ENCODE measurements at places on chromosomes 7 and 10.

DNA sequence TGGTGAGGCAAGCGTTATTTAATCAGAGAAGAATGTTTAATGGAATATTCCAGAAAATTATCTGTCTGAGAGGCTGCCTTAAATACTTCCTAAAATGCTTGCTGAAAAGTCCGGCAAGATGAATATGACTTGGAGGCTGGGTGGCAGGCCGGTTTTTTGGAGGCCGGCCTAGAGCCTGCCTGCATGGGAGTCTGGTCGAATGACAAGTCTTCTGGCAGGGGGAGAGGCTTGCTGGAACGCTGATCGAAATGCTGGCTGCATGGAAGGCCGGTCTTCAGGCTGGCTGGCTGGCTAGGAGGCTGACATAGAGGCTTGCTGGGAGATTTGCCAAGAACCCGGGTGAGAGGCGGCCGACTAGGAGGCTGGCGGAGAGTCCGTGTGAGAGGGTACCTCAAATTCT, 135.7 kb downstream of the OR13A1 start:
- DNase-seq, result no peak

DNA sequence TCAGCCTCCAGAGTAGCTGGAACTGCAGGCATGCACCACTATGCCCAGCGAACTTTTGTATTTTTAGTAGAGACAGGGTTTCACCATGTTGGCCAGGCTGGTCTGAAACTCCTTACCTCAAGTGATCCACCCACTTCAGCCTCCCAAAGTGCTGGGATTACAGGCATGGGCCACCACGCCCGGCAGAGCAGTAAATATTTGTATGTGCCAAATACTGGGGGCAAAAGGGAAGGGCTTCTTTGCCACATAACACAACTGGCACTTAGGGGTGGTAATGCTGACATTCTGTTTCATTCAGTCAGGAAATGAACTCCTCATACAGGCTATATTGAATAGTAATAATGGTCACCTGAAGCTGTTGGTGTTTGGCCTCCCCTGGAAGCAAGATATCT, 41.6 kb downstream of the ACSM6 start:
- DNase-seq, result no peak

DNA sequence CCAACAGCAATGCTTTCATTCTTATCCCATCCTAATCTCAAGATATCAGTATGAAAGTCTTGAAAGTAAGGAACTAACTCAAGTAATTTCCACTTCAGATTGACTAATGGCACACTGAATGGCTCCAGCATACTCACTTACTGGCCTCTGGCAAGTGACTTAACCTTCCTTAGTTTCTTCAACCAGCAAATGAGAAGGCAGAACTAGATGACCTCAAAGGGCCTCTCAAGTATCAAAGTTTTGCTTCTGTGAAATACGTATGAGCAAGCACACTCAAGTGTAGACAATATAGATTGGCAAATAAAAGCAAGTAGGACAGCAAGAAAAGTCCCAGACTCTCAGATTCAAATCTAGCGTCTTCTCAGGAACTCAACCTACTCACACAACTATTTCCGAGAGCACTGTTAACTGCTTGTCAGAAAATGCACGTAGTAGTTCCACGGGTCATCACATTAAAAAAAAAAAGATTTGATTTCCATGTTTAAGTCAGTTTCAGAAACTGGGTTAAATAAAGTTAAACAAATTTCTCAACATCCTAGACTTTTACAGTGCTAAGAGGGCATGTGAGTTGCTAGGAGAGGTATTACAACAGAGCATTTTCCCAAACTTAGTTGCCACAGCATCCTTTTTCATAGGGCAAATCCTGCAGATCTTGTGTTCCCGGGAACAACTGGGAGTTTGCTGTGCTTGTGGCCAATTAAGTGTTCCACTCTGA, 276.9 kb upstream of the KLF14 start:
- no peak for DNase-seq

DNA sequence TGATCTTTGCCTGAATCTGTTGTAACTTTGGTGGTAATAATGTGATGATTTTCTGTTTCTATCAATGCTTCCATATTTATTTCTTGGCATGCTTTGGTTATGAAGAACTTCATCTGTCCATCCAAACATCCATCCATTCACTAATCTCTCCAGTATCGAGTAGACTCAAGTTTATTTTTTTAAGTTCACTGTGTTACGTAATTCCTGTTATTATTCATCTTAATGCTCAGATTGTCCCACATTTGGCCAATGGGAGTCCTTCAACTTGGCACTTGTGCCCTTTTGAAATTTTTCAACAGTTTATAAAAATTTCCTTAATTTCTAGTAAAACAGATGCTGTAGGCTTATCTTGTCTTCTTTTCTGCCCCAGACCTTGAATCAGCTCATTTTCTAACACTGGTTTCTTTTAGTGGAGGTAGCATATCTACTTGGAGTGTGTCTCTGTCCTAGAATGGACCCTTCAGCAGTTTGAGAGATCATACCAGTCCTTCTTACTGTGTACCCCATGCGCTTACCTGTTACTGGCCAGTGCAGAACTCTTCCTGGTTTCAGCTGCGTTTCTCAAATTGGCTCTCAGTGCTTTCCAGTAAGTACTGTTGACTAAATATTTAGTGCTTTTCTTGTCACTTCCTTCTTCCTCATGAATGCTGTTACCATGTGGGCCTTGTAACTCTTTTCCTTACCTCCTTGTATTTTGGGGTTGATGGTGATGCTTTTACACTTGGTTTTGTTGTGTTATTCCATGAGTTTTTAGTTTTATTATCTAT, 100.8 kb downstream of the MLLT10 start:
- DNase-seq, result no peak

- DNase-seq, result no peak
Measured at GRCh38 chr7:114539575-114539974, 125.0 kb downstream of the FOXP2 start.

DNA sequence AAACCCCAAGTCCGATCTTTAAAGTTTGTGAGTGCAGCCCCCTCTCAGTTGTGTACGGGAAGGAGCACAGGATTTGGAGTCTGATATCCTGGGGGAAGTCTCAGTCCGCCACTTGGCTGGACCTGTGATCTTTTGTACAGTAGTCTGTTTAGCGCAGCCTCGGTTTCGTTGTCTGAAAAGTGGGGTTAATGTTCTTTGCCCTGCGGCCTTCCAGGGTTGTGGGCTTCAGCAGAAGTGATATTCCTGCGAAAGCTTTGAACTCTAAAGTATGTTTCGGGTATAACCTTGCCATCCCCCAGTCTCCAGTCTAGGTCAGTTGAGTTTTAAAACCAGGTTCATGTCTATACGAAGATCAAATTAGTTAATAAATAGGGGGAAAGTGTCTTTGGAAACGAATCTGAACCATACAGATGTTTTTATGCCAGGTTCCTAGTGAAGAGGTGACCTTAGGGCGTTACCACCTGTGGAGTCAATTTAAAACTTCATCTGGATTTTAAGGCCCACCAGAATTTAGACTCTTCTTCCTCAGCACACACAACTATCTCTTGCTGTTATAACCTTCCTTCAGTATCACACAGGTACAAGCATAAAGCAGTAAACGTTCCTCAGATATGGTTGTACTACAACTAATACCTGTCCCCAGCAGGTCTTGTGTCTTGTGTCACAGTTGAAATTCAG, 904 bp downstream of the R3HCC1L start:
- DNase-seq, result no peak

GRCh38 chr10:128578766-128579165, 452.5 kb upstream of the MKI67 start:
- no peak for DNase-seq

Measured in stimulated activated CD8-positive, alpha-beta memory T cell treated with anti-CD3 and anti-CD28 coated beads, Interleukin-2, amount 100 ng/mL, for 48 hours (primary cell).